ENCODE measurements at places on chromosomes 7 and 10.

- DNase-seq: no peak
Observed at GRCh38 chr10:123019941-123020703, 11.3 kb downstream of the ACADSB start.

GRCh38 chr10:13049774-13050420, 48.4 kb upstream of the CCDC3 start:
- DNase-seq: no peak

- DNase-seq: no peak
Observed at GRCh38 chr7:11858026-11858425, 26.0 kb upstream of the THSD7A start.

- no peak for DNase-seq
Observed at GRCh38 chr10:43691485-43691884, 42.8 kb upstream of the ZNF32 start.

All from D341Med (cell line).